ENCODE measurements at places on chromosomes 1 and 21.

GRCh38 chr1:204077979-204078696 lies 5.2 kb downstream of the SOX13 start:
- no peak for DNase-seq

- DNase-seq = no peak
Measured at GRCh38 chr1:54950006-54950368, 30.4 kb upstream of the TMEM61 start.

DNA sequence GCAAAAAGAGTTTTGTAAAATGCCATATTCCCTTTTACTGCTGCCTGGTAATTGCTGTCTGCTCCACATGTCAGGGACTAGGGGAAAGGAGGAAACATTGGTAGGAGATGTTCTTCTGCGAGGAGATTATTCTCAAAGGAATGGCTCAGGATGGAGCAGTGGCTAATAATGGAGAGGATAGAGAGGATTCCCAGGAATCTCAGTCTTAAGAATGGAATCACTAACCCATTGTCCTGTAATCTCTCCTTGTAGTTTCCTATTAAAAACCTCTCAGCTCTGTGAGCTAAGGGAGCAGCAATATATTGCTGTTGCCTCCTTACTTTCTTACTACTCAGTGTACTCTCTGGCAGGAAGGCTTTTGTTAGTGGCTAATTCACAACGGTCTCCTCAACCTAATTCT lies 175.4 kb downstream of the HS2ST1 start:
- DNase-seq = no peak

- DNase-seq = no peak
Measured at GRCh38 chr21:26570203-26570602, 2.9 kb downstream of the CYYR1 start.

All from stimulated activated CD8-positive, alpha-beta memory T cell treated with anti-CD3 and anti-CD28 coated beads, Interleukin-4, amount 100 ng/mL, for 1 hour (primary cell).